ENCODE measurements at places on chromosomes 7 and 10.

- peak; percentile 43 for DNase-seq
These were observed 153.3 kb downstream of the ARID5B start for GRCh38 chr10:62054830-62055229.

DNA sequence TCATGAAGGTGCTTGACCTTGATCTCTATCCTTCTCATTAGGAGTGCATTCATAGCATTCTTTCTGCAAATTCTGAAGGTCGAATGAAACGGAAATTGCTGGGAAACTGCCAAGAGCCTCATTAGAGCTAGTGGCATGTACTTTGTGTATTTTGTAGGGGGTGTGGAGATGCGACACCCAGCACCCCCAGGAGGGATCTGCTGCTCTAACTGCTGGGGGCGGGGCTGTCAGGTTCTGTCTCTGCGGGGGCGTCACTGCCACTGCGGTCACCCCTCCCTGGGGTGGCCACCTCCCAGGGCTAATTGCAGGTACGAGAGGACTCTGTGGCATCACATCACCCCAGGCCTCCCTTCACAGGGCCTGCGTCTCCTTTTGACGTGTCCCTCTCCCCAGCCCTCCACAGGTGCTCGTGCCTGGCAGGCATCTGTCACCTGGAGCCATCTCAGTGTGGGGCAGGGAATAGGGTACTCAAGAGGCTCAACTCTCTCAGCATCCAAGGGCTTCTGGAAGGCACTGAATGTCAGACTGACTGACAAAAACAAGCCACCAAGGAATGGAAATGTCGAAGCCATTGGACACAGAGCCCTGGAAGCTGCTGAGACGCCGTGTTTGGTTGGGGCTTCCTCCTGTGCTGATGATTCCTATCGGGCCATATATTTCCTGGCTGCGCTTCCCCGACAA is 151.1 kb downstream of the ACTR3B start:
- no peak for DNase-seq

GRCh38 chr7:4801839-4802231 is 26.4 kb downstream of the AP5Z1 start:
- no peak for DNase-seq

- DNase-seq = no peak
These were observed 1.2 kb upstream of the PLCE1 start for GRCh38 chr10:93992400-93993030.

GRCh38 chr7:37352974-37353948 is 95.4 kb downstream of the ELMO1 start:
- peak; percentile 10 for DNase-seq
